ENCODE measurements at places on chromosomes 6 and 20.

DNA sequence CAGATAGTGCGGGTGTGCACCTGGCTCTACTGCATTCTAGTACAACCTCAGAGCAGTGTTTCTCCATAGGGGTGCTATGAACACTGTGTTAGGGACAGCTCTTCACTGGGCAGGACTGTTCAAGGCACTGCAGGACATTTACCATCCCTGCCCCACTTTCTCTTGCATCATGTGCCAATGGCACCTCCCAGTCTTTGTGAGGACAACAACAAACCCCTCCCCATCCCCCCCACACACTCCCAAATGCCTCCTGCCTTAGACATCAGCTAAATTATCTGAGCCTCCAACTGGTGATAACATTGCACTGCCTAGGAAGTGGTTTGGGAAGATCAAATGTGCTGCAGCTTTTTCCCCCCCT, 98.9 kb downstream of the FYN start:
- no peak for DNase-seq

DNA sequence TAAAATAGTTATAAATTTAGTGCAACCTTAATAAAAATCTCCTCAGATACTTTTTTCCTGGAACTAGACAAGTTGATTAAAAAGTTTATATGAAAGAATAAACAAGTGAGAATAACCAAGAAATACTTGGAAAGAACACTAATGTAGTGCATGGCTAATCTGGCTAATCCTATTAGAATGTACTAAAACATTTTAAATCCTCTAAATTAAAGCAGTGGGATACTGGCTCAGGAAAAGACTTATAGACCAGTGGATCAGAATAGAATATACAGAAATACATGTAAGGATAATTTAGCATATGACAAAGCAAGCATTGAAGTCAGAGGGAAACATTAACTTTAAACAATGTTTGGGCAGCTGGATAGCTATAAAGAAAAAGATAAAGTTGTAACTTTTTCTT, 41.1 kb upstream of the ERVFRD-1 start:
- DNase-seq = no peak

DNA sequence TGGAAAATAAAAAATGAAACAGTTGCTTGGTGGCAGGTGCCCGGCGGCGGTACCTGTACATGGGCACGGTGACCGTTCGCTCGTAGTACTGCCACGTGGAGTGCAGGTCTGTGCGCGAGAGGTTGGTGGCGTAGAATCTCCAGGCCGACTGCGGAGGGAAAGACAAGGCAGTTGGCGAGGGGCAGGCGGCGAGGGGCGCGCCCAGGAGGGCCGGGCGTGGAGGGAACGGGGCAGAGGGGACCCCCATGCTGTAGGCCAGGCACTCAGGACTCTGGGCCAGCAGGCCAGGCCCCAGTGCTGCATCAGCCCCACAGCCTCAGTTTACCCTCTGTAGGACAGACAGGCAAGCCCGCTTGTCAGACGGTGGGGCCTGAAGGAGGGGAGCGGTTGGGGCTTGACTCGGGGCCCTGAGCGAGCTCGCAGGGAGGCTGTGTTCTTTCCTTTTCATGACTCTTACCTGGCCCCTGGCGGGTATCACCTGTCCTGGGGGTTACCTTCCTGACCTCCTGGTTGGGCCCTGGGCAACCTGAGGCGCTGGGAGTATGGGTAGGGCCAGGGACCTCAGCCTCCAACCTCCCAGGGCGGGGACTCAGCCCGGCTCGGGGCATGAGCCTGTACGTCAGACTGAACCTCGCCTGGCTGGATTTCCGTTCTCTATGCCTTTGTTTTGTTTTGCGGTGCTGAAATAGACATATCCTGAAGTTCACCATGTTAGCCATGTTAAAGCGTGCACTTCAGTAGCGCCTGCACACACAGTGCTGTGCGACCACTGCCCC, 38.5 kb downstream of the KCNQ2 start:
- DNase-seq = no peak

GRCh38 chr20:56442389-56443365, 25.8 kb upstream of the RTF2 start:
- DNase-seq = no peak

- no peak for DNase-seq
Measured at GRCh38 chr6:15239616-15240364, 6.1 kb upstream of the JARID2 start.

GRCh38 chr20:17725094-17725835, 25.5 kb downstream of the BANF2 start:
- DNase-seq = no peak

- no peak for DNase-seq
Measured at GRCh38 chr6:143695969-143696663, 18.4 kb downstream of the PHACTR2 start.

- DNase-seq = no peak
Measured at GRCh38 chr6:146422789-146423375, 120.8 kb upstream of the RAB32 start.

Data from activated naive CD4-positive, alpha-beta T cell (primary cell).